Stimulated activated CD4-positive, alpha-beta T cell treated with anti-CD3 and anti-CD28 coated beads, Interleukin-2, amount 100 ng/mL, for 48 hours (primary cell): ENCODE measurements at places on chromosomes 7 and 10.

GRCh38 chr7:95534796-95535195 is 49.1 kb downstream of the ASB4 start:
- DNase-seq, result no peak

- no peak for DNase-seq
Observed at GRCh38 chr10:61863981-61864380, 37.5 kb upstream of the ARID5B start.

DNA sequence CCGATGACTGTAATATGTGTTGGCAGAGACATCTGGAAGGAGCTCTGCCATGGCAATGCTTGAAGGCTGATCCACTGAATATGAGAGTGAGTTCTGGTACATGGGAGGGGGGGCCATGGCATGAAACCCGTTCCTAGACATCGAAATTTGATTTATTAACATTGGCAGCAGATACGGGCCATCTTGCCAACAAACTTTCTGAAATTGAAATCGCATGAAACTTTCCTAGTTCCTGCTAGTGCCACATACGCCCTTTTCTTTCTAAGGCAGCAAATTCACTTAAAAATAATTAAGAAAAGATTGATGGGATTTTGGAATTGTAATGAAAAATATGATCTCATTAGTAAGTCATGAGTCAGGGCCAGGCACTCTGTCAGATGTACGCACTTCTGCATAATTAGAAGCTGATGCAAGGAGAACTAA is 91.8 kb upstream of the KMT2C start:
- no peak for DNase-seq

DNA sequence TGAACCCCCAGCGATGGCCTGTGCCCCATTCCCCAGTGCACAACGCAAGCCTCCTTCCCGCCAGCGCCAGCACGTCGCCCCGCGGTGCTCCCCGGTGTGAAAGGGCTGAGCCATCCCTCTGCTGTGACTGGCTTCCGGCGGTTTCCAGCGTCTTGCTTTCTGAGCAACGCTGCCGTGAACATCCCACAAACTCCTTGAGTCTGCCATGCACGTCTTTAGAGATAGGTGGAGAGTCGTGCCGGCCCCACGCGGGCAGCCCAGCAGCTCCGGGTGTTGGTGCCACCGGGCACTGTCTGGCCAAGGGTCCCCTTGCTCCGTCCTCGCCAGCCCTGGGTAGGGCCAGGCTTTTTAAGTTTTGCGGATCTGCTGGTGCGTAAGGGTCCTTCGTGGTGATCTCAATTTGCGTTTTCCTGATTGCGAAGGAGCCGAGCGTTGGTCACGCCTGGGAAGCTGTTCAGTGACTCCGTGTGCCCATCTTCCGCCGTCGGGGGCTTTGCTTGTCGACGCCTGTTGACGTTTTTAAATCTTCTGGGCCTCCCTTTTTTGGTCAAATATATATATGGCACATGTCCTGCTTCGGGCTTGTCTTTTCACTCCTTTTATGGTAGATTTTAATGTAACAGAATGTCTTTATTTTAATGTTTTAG is 70.6 kb downstream of the FOXL3 start:
- no peak for DNase-seq

GRCh38 chr10:49758249-49758930 is 3.7 kb downstream of the OGDHL start:
- DNase-seq, result no peak
